ENCODE measurements at places on chromosomes 6 and 20.

- no peak for DNase-seq
These were observed 154.3 kb downstream of the ANKRD60 start for GRCh38 chr20:58073945-58074856.

GRCh38 chr20:6135347-6135746 lies 12.5 kb upstream of the FERMT1 start:
- DNase-seq, result no peak

DNA sequence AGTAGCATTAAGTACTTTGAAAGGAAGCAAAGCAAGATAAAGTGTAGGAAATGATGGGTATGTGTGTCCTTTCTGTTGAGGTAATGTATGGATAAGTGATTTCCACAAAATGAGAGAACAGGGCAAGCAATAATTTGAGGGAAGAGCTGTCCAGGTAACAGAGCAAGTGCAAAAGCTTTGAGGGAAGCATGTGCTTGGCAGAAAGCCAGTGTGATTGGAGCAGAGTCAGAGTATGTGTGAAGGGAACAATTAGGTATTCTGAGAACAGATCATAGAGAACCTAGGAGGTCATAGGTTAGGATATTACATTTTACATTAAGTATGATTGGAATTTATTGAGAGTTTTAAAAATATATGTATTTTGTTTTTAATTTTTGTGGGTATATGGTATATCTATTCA lies 30.2 kb upstream of the MAN1A1 start:
- DNase-seq, result no peak

DNA sequence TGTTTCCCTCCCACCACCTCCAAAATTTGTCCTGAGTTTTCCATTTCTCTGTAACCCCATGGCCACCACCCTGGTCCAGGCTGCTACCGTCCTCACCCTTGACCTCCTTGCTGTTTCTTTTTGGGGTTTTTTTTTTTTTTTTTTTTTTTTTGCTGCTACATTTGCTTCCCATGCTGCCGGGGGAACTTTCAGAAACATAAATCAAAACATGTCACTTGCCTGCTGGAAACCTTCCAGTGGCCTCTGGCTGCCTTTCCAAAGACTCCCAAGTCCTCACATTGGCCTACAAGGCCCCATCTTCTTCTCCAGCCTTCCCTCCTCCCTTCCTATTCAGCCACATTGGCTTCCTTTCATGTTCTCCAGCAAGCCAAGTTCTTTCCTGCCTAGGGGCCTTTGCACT lies 50.4 kb upstream of the PTGIS start:
- DNase-seq, result no peak

- no peak for DNase-seq
These were observed 38.5 kb upstream of the TXLNB start for GRCh38 chr6:139330306-139330705.

DNA sequence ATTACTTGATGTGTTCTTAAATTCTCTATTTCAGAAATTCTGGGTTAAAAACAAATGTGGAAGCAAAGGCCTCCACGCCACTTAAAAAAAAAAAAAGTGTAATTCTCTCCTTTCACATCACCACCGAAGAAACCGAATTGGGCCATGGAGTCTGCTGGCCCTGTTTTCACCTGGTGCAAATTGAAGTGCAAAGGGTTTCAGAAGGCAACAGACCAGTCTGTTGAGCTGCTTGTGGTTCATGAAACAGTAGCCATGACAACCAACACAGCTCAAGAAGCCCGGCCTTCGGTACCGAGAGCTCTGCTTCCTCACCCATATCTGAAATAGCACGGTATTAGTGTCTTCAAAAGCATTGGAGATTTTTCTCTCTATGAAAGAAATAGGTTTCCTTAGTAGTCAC lies 63.1 kb downstream of the GMPR start:
- DNase-seq, result no peak

- no peak for DNase-seq
These were observed 20.0 kb upstream of the CDH22 start for GRCh38 chr20:46328200-46328882.

GRCh38 chr20:36802326-36803222 lies 29.0 kb upstream of the DSN1 start:
- DNase-seq, result no peak

GRCh38 chr6:118775381-118775780 lies 118.6 kb upstream of the ASF1A start:
- DNase-seq, result no peak

GRCh38 chr20:51122931-51123658 lies 100.2 kb upstream of the KCNG1 start:
- no peak for DNase-seq

DNA sequence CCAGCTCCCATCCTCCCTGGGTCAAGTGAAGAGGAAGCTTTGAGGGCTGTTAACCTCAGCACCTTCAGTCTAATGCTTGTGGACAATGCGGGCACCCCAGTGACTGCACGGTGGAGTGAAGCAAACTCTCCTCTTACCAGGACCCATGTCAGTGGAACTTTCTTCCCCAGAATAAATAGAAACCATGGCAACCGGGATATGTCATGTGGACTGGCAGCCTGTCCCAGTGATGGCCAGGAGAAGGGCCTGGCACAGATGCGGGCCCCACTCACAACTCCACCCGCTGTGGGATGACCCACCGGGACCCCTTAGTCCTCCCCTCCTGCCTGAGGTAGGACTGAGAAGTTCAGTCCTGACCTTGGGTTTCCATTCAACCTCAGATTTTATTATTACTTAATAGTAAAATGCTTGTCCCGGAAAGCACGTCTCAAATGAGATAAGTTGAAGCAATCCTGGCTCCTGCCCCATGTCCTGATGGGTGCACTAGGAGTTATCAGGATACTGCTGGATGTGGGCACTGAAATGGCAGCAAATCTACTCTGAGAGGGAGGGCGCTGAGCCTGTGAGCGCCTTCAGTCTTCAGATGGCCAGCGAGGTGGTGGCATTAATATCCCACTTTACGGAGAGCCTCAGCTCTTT lies 23.5 kb downstream of the TOX2 start:
- no peak for DNase-seq

DNA sequence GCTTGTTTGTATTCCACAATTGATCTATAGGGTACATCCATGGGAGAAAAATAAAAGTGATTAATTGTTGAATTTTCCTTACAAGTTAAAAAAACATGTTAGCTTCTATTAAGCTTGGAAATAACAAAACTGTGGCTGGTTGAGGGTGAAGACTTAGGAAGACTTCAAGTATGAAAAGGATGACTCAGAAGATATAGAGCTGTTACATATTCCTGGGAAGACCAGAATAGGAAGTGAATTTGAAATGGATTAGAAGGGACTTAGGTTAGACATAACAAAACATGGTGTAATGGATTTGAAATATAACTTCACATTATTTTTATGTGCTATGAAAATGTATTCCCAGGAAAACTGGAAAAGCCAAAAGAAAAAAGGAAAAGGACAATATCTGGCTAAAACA lies 732.2 kb downstream of the HDGFL1 start:
- no peak for DNase-seq

GRCh38 chr20:1894471-1894950 lies 696 bp upstream of the SIRPA start:
- no peak for DNase-seq

DNA sequence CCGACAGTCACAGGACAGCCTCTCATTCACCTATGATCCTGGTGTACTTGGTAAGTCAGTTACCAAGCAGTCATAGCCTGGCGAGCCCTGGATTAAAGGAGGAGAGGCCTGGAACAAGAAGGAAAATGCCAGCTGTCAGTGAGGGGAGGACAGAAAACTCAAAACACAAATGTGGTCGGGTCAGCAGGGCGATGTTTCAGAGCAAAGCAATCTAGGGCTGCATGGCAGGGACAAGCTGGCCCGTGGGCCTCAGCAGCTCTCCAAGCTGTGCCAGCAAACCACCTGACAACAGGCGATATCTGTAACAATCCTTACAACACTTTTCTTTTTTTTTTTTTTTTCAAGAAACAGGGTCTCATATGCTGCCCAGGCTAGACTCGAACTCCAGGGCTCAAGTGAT lies 40.3 kb downstream of the MGME1 start:
- no peak for DNase-seq

DNA sequence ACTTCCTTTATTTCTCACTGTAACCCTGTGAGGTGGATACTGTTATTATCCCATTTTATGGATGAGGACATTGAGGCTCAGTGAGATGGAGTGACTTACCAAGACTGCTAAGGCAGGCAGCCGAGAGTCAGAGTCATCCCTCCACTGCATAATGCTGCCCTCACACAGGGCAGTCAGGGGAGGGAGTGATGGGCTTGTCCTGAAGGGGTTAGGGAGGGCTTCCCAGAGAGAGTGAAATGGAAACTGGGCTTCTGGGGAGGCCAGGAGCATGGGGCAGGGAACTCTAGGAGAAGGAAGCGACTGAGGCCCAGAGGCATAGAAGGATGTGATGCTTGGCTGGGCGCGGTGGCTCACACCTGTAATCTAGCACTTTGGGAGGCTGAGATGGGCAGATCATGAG lies 31.1 kb downstream of the TM9SF4 start:
- no peak for DNase-seq

DNA sequence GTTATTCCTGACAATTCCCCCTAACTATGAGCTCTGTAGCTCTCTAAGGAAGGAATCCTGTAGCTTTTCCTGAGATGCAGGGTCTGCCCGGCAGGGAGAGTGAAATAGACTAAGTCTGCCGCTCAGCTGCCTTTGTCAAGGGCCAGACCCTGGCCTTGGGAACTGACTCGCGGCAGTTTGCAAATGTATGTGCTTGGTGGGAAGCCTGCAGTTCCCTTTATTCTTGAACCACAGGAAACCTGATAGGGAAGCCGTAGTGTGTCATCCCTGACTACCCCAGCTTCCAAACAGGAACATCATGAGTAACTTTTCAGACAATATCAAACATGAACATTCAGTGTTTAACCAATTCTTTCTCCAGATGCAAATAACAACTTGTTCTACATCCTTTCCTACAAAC lies 78.7 kb upstream of the IFNGR1 start:
- no peak for DNase-seq

DNA sequence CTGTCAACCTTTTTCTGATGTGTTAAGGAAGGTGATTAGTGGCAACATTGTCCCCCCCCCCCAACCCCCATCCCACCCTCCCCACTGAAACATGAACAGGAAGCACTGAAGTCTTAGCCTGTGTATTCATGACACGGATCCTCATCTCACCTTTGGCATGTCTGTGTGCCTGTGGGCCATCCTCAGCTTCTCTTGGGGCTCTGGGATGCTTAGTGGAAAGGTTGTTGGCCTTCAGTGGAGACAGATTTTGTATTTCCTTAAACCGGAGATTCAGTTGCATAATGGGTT lies 93.6 kb downstream of the RREB1 start:
- DNase-seq, result no peak

DNA sequence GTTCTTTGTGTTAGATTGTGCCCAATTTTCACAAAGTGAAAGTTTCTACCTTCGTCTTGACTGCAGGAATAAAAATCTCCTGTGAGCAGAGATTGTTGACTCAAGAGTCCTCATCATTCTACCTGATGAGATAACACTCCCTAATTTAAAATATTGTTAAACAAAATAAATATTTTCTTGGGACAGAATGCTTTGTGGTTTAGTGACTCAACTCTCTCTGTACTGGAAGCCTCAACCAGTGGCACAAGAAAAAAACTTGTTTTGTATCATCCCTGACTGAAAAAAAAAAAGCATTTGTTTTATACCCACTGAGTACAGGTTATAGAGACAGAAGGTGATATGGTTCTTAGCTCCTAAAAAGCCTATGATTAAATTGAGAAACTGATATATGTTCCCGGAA lies 78.9 kb downstream of the CRYBG1 start:
- DNase-seq, result no peak

- no peak for DNase-seq
These were observed 208.4 kb upstream of the DTNBP1 start for GRCh38 chr6:15871276-15871675.

- no peak for DNase-seq
These were observed 425.1 kb downstream of the UTRN start for GRCh38 chr6:144710207-144710606.

GRCh38 chr6:146827216-146827928 lies 228.6 kb downstream of the ADGB start:
- no peak for DNase-seq

- no peak for DNase-seq
These were observed 356.6 kb upstream of the SULF2 start for GRCh38 chr20:48141660-48142515.

- DNase-seq, result no peak
These were observed 23.8 kb downstream of the PRSS35 start for GRCh38 chr6:83536034-83536646.

DNA sequence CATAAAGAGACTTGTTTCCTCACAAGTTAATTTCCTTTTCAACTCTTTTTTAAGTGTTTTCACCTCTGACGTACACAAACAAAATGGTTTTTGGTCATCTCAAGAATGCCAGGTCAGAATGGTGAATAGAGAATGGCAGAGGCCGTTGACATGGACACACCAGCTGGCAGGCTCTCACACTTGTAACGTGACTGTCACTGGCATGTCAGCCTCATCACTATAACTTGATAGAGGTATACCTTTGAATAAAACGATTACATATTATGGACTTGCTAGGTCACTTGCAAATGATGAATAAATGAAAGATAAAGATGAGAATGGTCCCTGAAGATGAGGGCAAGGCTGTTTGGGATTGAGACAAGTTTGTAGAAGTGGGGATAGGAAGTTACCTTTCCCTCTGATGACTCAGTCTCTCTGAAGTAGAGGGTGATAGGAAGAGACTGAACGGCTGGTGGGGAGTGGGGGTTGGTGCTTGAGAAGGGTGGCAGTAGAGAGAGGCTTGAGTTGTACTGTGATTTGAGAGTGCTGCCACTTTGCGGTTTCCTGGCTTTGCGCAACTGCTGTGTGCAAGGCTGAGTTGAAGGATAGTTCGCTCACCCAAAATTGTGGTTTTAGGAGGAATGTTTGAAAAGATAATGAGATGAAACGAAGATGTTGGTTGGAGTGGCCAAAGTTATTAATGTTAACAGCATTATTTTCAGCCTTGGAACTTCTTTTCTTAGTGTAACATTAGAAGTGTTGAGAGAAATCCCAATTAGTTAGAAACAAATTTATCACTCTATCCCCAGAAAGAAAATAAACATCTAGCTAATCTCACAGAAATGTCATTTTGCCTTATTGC lies 30.3 kb downstream of the TBPL1 start:
- peak; percentile 14 for DNase-seq

GRCh38 chr6:19035461-19036195 lies 648.5 kb downstream of the RNF144B start:
- no peak for DNase-seq

GRCh38 chr6:35519313-35520015 lies 6.8 kb upstream of the TULP1 start:
- DNase-seq, result no peak

GRCh38 chr6:27293436-27294098 lies 18.5 kb downstream of the POM121L2 start:
- DNase-seq, result no peak

GRCh38 chr6:32982702-32983492 lies 14.5 kb downstream of the BRD2 start:
- no peak for DNase-seq

- DNase-seq, result no peak
These were observed 904 bp downstream of the B3GALT4 start for GRCh38 chr6:33277663-33278391.

DNA sequence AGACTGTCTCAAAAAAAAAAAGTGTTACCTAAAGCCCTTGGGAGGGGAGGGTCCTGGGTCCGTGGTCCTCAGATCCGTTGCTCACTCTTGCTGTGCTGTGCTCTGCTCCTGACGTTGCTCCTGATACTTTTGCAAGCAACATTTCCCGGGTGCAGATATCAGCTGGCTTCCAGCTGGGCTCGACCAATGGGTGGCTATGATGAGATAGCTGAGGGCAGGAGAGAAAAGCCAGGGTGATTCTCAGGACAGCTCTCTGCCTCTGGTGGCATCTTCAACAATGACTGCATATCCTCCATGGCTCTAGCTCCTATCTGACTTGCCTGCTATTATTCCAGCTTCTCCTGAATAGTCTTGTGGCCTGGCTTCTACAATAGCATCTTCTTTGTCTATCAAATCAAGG lies 134.5 kb downstream of the RPS12 start:
- no peak for DNase-seq

GRCh38 chr6:39998126-39998525 lies 63.9 kb upstream of the MOCS1 start:
- no peak for DNase-seq

All from stimulated activated CD8-positive, alpha-beta memory T cell treated with anti-CD3 and anti-CD28 coated beads, Interleukin-4, amount 100 ng/mL, for 4 hours (primary cell).